NCI-H187 treated with DMSO at 0.1 percent for 48 hours (cell line): ENCODE measurements at places on chromosomes 16 and 17.

GRCh38 chr16:318628-319027, 33.9 kb downstream of the AXIN1 start:
- no peak for DNase-seq

- no peak for DNase-seq
Measured at GRCh38 chr17:19753051-19753509, 5.0 kb upstream of the ALDH3A1 start.

DNA sequence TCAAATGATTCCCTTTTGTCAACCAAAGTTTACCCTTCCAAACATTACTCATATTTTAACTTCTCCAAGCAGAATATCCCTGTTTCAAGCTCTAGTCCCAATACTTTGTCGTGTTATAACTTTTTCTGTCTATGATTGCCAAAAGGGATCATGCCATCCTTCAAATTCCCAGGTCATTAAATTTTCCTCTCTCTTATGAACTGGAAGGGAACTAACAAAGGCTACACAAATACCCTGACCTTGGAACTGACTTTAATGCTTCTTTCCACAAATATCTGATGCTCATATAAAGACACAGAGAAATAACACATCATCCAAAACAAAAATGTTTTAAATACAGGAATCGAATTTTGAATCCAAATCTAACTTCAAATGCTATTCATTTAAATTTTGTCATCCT, 1352.7 kb downstream of the CDH11 start:
- DNase-seq: no peak

DNA sequence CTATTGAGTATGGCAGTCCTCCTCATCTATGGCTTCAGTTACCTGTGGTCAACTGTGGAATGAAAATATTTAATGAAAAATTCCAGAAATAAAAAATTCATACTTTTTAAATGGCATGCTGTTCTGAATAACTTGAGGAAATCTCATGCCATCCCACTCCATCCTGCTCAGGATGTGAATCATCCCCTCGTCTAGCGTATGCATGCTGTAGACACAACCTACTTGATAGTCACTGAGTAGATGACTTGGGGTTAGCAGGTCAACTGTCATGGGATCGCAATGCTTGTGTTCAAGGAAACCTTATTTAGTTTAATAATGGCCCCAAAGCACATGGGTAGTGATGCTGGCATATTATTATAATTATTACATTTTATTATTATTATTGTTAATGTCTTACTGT, 4.8 kb upstream of the VAC14 start:
- DNase-seq: no peak

GRCh38 chr17:33944412-33944811, 310.7 kb upstream of the CCL2 start:
- no peak for DNase-seq

- DNase-seq: no peak
Measured at GRCh38 chr17:30476726-30477082, 504 bp upstream of the GOSR1 start.

- no peak for DNase-seq
Measured at GRCh38 chr17:57086069-57086930, 1.3 kb downstream of the AKAP1 start.

DNA sequence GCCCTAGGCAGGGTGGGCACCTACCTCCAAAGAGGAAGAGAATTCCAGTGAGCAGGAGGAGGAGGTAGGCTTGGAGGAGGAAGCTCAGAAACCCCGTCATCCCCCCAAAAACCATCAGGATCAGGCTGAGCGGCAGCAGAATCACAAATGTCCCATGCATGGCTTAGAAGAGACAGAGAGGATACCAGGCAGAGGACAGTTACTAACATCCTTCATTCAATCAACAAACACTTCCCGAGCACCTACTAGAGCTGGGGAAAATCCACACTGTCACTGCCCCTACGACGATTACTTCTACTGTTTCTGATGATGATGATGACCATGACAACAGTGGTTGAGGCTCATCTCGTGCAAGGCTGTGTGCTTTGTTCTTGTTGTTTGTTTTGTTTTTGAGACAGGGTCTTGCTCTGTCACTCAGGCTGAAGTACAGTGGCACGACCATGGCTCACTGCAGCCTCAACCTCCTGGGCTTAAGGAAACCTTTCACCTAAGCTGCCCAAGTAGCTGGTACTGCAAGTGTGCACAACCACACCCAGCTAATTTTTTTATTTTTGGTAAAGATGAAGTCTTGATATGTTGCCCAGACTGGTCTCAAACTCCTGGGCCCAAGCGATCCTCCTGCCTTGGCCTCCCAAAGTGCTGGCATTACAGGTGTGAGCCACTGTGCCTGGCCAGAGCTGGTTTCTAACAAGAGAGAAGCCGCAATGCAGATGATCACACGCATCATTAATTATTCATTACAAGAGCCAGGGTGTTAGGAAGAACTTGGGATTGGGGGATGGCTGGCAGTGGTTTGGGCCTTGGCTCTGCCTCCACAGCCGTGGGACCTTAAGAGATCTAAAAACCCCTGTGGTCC, 18.0 kb downstream of the TMEM114 start:
- no peak for DNase-seq

DNA sequence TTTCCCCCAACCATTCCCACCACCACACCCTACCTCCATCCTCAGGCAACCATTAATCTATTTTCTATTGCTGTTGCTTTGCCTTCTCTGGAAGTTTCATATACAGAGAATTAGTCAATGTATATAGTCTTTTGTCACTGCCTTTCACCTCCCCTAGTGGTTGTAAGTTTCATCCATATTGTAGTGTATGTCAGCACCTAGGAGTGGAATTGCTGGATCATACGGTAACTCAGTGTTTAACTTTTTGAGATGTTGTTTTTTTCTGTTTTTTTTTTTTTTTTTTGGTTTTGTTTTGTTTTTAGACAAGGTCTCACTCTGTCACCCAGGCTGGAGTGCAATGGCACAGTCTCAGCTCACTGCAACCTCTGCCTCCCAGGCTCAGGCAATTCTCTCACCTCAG, 16.9 kb downstream of the EEF2K start:
- DNase-seq: no peak

GRCh38 chr17:76369804-76370203, 14.6 kb upstream of the SPHK1 start:
- no peak for DNase-seq

GRCh38 chr16:29743475-29743826, 2.3 kb downstream of the C16orf54 start:
- DNase-seq: no peak

DNA sequence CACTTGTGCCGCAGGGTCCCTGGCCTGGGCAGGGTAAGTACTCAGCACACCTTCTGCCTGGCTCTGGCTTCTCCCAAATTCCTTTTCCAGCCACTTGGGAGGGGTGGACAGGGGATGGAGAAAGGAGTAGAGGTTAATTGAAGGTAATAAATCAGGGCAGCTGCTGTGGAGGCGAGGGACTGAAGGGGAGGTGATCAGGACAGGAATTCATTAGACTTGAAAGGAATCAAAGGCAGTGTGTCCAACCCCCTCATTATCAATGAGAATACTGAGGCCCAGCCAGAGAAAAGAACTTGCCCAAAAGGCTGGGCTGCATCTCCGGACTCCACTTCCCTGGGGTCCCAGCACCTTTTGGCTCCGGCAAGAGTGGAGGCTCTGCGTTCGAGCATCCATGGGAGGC, 2.4 kb downstream of the SOST start:
- DNase-seq: no peak

GRCh38 chr17:37485938-37486570, 3.6 kb upstream of the DUSP14 start:
- no peak for DNase-seq

- no peak for DNase-seq
Measured at GRCh38 chr17:50177983-50178834, 12.4 kb downstream of the SGCA start.

- DNase-seq: no peak
Measured at GRCh38 chr16:30137897-30138296, 14.9 kb upstream of the MAPK3 start.

GRCh38 chr16:55367866-55368603, 44.0 kb downstream of the IRX6 start:
- no peak for DNase-seq

- DNase-seq: no peak
Measured at GRCh38 chr16:23342083-23342640, 40.1 kb downstream of the SCNN1B start.

GRCh38 chr17:73187203-73187769, 5.6 kb upstream of the COG1 start:
- no peak for DNase-seq

DNA sequence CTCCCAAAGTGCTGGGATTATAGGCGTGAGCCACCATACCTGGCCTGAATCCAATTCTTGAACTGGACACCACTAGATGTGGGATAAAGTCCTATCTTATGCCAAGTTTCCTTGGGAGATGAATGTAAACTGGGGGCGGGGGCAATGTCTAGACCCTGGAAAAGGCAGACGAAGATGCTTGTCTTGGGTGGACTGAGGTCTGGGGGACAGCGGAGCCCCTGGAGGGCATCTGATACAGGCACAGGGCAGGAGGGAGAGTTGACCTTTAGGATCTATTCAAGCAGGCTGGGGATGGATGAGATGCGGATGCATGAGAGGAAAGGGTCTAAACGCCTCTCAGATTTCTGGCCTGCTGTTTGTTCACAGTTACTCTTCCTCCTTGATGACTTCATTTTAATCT, 11.7 kb downstream of the C1QTNF1 start:
- DNase-seq: no peak

- no peak for DNase-seq
Measured at GRCh38 chr17:8153957-8154607, 1.9 kb upstream of the PER1 start.

DNA sequence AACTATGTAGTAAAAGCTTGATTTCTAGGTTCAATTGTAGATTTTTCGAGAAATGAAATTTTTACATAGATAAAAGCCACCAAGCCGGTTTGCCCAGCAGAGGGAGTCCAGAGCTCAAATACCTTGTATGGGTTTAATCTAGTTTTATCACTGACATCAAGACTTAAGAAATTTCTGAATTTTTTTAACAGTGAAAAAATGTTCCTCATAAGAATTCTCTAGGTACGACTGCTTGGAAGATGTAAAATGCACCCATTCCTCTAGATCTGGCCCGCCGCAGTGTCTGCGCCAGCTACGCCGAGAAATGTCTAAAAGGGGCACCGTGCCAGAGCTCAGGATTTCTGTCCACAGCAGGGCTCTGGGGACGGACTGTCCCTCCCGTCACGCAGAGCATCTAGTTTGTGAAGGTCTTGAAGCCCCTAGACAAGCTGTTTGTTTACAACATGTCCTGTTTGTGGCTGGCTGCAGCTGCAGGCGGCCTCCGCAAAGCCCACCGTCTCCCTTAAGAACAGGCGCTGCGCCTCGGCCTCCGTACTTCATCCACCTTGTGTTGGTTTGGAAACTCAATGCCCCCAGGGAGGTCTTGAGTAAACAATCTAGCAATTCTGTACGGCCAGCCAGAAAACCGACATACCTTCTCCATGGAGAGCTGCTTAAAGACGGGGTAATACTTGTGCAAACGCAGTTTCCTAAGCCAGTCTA, 24.8 kb downstream of the MAP1LC3B start:
- no peak for DNase-seq

DNA sequence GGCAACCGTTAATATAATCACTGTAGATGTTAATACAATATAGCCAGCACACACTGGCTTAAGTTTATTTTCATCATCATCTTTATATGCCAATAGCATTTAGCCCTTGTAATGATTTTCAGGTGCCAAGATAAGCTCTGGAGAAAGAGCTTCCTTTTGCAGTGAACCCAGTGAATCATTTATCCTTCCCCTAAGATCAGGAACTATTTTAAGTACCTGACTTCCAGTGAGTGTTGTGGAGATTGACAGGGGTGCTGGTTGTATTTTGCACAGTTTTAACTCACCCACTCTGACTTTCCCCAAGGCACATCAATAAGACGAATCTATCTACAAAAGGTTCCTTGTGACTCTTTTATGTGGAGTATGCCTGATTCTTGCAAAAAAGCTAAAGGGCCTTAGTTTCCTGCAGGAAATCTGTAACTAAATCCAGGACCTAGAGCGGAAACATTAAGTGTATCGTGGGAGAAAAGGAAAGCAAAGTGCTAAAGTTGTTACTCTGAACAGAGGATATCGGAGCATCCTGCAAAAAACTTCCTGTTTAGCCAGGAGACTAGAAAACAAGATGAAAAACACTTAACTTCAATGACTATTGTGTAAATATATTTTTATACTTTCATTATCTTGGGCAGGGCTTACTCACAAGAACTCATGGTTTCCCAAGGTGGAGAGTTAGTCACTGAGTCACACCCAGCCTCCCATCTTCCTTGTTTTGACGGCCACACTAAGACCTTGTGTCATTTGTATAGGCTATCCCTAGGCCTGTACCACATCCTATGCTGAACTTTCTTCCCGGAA, 183.6 kb downstream of the MAP2K6 start:
- DNase-seq: no peak

GRCh38 chr17:15351925-15352324, 10.5 kb upstream of the TEKT3 start:
- DNase-seq: no peak

DNA sequence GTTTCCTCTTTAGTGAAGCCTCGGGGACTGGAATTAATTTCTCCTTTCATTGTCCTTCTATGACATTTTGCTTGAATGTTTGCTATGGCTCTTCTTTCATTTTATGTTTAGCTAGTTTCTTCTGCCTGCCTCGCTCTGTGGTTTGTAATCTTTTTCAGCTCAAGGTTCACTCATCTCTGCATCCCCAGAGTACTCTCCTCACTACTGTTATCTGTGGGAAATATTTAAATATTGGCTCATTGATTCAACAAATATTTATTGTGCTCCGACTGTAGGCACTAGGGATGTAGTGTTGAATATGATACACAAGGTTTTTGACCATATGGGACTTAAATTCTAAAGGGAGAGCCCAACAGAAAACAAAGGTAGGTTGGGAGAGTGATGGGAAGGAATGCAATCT, 195.9 kb downstream of the PHKB start:
- no peak for DNase-seq

GRCh38 chr16:29810699-29811169, 1.3 kb upstream of the PRRT2 start:
- DNase-seq: no peak

GRCh38 chr17:17080781-17081180, 38.5 kb downstream of the MPRIP start:
- DNase-seq: no peak

GRCh38 chr17:13931800-13932460, 137.4 kb upstream of the COX10 start:
- no peak for DNase-seq

DNA sequence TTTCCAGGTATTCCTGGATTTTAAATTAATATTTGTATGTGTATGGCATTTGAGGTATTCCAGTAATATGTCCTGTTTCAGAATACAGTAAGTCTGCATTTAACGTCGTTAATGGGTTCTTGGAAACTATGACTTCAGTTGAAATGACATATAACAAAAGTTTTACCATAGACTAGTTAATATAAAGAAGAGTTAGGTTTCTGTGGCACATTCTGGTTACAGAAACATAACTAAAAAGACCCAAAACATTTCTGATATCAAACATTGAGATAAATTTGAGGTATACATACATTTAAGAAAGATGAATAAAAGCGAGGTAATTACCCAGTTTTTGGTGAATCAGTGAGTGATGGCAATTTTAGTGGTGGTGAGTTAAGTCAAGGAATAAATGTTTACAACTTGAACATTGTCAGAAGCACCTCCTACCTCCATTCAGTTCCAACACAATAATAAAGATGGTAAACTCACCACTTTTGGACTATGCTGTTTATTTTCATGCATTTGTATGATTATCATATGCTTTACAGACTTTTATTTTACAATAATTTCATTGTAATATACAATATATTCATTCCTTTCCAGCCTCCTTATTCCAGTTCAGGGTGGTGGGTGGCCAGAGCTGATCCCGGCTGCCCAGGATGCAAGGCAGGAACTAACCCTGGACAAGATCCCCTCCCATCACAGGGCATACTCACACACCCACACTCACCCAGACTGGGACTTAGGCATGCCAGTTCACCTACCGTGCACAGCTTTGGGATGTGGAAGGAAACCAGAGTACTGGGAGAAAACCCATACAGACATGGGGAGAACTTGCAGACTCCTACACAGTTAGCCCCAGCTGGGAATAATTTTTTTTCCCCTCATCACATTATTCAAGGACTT, 9.7 kb downstream of the LUC7L3 start:
- no peak for DNase-seq
